ENCODE measurements at places on chromosomes 13 and 19.

DNA sequence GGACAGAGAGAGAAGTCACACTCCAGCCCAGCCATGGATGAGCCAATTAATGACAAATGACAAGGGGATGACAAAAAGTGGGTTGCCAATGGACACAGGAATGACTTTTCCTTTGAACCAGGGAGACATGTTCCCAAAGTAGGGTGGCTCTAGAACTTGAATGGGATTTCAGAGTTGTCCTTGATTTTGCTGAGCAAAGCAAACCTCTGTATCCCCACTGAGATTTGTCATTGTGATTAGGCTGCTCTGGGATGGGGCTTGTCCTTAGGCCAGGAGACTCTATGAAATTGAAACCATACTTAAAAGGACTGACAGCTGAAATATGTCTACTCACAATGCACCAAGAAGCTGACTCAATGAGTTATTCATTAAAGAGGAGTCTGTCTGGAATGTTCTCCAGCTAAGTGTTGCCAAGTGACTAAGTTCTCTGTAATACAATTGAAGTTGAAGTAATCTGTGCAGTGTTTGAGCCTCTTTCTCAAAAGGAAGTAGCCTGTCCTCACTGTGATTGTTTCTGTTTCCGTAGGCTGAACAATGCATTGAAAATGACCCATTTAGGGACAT, 69.0 kb upstream of the PCDH9 start:
- DNase-seq, result no peak

DNA sequence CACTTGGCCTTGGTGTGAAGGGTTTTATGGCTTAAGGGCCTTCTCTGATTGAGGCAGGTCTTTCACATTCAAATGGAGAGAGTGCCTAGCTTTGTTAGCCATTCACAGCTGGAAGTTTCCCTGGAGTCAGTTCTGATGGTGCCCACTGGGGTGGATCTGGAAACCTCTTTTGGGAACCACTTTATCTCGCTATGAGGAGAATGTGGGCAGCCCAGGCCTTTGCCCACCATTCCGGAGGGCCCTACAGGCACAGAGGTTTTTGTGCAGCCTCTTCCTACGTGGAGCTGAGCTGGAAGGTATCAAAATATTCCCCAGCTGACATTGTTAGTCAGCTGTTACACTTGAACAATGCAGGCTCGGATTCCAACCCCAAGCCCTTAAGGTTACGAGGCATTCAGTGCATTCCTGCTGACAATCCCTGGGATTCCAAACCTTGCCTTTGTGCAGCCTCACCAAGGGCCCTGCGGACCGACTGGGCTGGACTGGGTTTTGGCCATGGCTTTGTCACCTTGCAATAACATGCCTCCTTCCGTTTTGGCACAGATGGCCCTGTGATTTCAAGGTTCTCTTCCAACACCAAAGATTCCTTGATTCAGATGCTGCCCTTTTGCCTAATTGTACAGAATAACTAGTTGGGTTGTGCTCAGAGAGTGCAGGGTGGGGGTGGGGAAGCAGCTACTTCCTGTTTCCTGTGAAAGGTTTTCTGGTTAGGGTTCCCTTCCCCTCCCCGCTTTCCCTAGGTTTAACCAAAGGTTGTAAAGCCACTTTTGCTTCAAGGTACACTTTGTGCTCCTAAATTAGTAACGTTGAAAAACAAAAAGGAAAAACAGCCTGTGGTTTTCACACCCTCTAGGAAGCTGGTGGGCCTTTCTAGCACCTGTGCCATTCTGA, 27.0 kb downstream of the SAE1 start:
- DNase-seq, result peak; percentile 96

GRCh38 chr13:44280456-44280855, 93.2 kb upstream of the SERP2 start:
- no peak for DNase-seq

GRCh38 chr19:16259385-16260159, 61.9 kb downstream of the AP1M1 start:
- DNase-seq, result no peak

All from GM23338 (cell line).